Posterior cingulate gyrus (tissue), 11 donors: ENCODE measurements at places on chromosomes 7 and 10.

- no peak for DNase-seq
These were observed 10.8 kb downstream of the HNRNPA2B1 start for GRCh38 chr7:26189697-26190096.

GRCh38 chr7:74092964-74093471 lies 9.4 kb downstream of the LIMK1 start:
- no peak for DNase-seq

DNA sequence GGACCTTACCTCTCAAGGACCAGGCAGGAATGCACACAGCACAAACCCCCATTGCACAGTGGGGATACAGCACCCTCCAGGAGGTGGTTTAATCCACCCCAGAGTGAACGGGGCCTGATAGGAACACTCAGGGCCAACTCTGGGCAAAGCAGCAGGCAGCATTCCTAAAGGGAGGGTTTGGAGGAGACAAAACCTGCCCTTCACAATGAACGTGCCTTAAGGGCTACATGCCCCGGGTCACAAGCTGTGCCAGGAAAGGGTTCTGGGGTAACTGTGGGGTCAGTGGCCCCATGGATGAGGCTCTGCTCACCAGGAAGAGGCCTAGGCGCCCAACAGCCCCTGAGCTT lies 1.1 kb downstream of the GPRIN2 start:
- peak; percentile 13 for DNase-seq

DNA sequence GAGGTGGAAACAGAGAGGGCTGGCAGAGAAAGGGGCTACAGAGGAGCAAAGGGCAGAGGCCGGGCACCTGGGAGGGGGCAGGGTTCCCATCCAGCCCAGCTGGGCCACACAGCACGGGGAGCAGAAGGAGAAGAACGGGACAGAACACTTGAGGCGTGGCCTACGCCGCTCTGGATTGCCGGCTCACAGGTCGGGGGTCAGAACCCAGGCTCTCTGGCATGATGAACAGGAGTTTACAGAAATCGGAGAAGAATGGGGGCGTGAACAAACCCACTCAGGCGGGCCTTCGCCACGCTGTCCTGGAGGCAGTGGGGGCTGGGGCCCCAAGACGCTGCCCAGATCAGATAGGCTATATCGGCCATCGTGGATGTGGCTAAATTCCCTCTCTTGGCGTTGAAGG lies 362.2 kb upstream of the SHH start:
- no peak for DNase-seq

GRCh38 chr10:128525936-128526335 lies 399.7 kb upstream of the MKI67 start:
- no peak for DNase-seq

GRCh38 chr10:15209827-15210509 lies 41.5 kb upstream of the NMT2 start:
- peak; percentile 92 for DNase-seq

GRCh38 chr7:3712841-3713240 lies 411.8 kb downstream of the SDK1 start:
- no peak for DNase-seq

GRCh38 chr7:35246819-35247218 lies 7.1 kb downstream of the TBX20 start:
- DNase-seq, result no peak

- no peak for DNase-seq
These were observed 96.2 kb downstream of the TES start for GRCh38 chr7:116306409-116307048.

DNA sequence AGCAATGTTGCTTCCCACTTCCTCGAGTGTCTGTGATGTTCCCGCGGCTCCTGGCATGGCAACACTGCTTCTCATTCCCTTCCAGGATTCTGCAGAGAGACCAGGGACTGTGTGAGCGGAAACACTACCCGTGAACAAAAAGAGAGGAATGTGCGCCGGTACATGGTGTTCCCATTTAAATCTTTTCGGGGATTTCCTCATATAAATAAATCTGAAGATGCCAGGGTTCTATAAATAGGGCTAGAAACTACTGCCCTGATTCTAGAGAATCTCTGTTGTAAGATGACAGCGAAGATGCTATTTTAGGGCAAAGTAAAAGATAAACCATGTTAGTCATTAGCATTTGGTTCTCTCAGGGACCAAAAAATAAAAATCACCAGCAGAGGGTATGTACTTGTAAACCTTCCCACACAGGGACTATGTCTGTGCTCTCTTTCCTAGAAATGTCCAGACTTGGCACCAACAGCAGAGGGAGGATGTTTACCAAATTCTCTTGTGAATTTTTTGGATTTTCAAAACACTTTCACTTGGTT lies 92.2 kb upstream of the DDC start:
- DNase-seq, result no peak

GRCh38 chr10:99595236-99595635 lies 25.0 kb downstream of the SLC25A28 start:
- DNase-seq, result no peak

DNA sequence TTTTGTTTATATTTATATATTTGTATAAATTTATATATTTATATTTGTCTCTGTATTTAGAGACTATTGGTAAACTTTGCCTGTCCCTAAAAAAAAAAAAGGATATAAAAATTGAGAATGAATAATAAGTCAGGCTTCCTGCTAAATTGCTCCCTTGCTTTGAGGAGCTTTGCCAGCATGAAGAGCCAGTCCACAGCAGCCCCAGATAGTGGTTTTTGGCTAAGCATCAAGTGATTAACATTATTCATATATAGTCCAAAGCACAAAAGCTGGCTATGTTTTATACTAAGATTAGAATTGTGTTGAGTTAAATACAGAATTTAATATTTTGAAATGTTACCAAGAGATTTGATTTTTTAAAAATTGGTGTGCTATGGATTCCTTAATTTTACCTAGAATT lies 264.9 kb upstream of the FERD3L start:
- no peak for DNase-seq

- DNase-seq, result no peak
These were observed 94.3 kb downstream of the ZEB1 start for GRCh38 chr10:31413325-31413724.

DNA sequence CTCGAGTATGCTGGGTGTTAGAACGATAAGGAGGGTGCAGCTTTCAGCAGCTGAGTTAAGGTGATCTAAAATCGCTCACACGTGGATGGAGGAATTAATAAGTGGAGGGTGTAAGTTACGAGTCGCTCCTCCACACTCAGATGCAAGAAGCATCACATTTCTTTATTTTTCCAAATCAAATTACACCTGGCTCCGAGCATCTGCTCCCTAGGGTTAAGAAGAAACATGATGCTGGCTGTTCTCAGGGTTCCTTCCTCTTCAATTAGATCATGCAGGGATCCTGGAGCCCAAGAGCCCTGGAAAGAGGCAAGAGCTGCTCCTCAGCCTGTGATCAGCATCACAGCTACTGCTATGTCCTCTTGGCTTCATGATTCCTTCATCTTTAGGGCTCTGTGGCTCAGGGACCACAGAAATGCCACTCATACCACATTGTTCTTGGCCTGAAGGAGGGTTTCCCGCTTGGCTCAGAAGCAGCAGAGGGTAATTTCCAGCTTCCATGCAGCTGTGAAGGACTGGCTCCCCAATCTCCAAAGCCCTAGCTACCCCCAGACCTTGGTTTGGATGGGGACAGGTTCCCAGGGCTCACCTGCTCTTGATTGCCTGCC lies 235.9 kb upstream of the ZNF32 start:
- DNase-seq, result no peak

DNA sequence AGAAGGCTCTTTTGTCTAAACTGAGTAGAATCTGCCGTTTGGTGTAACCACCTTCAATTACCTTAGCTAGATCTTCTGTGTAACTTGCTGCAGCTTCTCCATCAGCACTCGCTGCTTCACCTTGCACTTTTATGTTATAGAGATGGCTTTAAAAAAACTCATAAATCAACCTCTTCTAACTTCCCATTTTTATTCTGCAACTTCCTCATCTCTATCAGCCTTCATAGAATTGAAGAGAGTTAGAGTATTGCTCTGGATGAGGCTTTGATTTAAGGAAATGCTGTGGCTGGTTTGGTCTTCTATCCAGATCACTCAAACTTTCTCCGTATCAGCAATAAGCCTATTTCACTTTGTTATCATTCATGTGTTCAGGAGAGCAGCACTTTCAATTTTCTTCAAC lies 1131.9 kb upstream of the CELF2 start:
- no peak for DNase-seq

DNA sequence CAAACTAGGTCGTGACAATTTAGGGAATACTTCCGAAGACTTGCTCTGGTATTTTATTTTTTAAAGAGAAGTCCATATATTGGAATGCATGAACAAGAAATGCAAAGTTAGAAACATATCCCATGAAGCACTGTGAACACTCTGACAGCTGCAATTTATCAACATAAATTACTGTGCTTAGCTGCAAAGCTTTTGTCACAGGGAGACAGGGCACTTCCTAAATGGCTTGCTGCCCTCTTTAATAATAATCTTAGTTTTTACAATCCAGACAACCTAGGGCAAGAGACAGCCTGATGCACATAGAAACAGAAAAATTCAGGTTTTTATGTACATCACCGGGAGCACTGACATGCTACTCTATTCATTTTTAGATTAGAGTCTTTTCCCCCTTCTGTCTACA lies 78.3 kb upstream of the NOBOX start:
- DNase-seq, result no peak

GRCh38 chr7:141246426-141246825 lies 172.6 kb downstream of the TMEM178B start:
- no peak for DNase-seq

DNA sequence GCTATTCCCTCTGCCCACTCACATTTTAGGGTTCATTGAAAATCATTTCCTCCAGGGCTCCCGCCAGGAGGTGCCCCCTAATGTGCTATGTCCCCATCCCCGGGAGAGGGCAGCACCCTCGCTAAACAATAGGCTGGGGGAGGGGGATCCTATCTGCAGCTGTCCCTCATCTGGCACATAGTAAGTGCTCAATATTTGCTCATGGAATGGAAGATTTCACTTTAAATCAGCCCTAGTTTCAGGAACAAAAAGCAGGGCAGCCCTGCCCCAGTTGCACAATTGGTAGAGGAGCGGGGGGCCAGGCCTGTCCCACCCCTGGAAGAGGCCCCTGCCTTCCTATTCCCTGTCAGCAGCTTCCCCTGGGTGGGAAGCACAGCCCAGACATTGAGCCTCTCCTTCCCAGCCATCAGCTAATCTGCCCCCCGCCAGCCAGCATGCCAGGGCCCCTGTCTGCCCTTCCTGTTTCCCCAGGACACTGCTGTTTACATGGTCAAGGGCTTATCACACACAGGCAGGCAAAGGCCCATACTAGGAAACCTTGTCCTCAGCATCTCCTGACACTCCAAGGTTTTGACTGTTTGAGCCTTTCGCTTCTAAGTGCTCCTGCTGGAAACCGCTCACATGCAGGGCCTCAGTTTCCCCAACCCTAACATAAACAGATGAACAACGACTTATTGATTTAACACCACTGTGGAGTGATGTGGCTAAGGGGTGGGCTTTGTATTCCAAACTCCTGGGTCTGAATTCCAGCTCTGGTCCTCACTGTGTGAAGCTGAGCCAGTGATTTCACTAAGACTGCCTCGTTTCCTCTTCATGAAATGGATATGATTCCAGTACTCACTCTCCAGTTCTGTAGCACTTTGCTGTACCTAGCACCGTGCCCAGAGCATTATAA lies 130.7 kb upstream of the ZMIZ1 start:
- no peak for DNase-seq

- DNase-seq, result no peak
These were observed 69.4 kb upstream of the INPP5A start for GRCh38 chr10:132468216-132468615.

DNA sequence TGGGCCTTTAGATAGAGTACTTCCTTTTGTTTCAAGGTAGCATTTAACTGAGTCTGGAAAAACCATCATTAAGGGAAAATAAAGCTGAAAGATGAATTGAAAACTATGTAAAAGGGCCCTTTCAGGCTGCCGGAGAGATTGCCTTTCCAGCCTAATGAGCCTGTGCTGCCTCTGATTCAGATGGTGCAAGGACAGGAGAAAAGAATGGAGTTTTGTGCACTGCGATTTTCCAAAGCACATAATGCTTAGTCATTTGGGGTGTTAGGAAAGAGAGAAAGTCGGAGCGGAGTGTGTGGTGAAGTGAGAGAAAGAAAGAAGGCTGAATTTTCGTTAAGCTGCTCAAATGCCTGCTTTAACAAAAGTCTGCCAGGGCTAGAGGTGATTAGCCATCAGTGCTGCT lies 259.7 kb downstream of the PAXIP1 start:
- DNase-seq, result no peak

DNA sequence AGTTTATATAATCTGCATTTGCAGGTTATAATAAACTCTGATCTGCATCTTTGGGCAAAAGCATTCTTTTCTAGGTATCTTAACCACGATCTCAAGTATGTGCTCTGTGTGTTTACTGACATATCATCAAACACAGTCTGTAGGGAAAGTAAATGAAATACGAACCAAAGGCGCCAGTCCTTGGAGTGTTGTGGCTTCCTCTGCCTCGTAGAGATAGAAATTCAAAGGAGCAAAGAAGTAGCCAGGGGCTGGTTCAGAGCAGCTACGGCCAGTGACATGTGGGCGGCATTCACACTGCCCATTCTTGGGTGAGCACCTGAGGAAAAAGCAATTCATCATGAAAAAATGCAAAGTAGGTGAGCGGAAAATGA lies 38.7 kb downstream of the LAMB4 start:
- no peak for DNase-seq

DNA sequence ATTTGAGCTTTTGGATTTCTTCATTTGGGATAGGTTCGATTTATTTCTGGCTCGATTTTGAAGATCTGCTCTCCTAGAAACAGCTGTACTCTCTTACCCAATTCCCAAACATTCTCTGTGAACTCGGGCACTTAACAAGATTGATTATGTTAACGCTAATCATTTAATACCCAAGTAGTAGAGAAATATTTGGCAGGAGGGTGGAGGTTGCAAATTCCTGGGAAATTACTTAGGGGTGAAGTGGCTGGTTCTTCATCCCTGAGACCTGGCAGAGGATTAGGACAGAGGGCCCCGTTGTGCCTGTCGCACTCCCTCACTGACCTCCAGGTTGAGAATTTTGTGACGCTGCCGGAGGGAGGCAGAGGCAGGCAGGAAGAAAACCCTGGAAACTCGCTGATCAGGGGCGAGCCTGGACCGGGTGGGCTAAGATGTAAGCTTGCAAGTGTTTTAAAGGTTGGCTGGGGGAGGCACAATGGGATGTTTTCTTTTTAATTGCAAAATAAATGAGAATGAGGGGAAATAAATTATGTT lies 182.6 kb downstream of the TCF7L2 start:
- no peak for DNase-seq

GRCh38 chr10:58795560-58795959 lies 282.9 kb downstream of the BICC1 start:
- no peak for DNase-seq

- no peak for DNase-seq
These were observed 193.1 kb downstream of the WDR37 start for GRCh38 chr10:1249142-1249920.

DNA sequence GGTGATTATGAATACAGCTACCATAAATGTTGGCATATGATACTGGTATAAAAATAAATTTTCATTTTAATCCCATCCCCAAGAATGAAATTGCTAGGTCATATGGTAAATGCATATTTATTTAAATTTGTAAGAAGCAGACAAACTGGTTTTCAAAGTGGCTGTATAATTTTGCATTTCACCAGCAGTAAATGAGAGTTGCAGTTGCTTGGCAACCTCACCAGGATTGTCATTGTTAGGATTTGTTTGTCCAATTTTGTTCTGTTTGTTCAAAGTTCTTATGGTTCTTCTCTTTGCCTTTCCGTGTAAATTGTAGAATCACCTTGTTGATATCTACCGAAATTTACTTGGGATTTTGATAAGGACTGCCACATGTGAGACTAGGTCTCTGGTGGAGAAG lies 237.4 kb downstream of the OTUD1 start:
- DNase-seq, result no peak

GRCh38 chr7:147818317-147818716 lies 772.2 kb upstream of the C7orf33 start:
- no peak for DNase-seq
